Diencephalon (tissue), 1 donor: ENCODE measurements at places on chromosomes 6 and 20. TPM values are rescaled to one million over a fixed set of nuclear protein-coding genes. Genes with fewer than 3 reads are reported as not detected.

Gene SLC13A3
- total RNA-seq: 6.9 TPM

Gene ARMC12
- total RNA-seq: not detected

Gene CARMIL1
- 36.9 TPM for total RNA-seq

Gene NMBR
- 9.7 TPM for total RNA-seq

Gene NUS1
- total RNA-seq: 42.0 TPM

Gene BFSP1
- total RNA-seq: 2.5 TPM
